ENCODE measurements at places on chromosomes 7 and 10.

GRCh38 chr10:131806646-131807317, 94.0 kb upstream of the PPP2R2D start:
- no peak for DNase-seq

DNA sequence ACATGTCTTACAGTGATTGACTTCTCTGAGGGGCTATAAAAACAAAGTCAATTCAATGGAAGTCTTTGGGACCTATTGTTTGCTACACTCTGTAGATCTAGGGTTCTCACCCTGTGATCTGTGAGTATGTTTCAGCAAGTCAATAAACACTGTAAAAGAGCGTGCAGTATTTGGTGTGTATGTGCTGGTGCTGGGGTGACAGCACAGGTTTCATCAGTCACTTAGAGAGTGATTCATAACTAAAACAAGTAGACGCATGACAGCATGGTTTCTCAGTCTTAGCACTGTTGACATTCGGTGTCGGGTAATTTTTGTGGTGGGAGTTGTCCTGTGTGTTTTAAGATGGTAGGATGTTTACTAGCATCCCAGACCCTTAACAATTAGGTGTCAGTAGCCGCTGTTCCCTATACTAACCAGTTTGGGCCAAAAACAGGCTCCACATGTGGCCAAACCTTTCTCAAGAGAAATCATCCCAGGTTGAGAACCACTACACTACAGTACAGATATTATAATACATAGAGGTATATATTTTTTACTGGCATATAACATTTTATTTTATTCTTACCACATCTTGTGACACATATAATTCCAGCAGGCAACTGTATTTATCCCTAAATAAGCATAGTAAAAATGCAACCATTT, 411.8 kb downstream of the ARL4A start:
- DNase-seq: no peak

DNA sequence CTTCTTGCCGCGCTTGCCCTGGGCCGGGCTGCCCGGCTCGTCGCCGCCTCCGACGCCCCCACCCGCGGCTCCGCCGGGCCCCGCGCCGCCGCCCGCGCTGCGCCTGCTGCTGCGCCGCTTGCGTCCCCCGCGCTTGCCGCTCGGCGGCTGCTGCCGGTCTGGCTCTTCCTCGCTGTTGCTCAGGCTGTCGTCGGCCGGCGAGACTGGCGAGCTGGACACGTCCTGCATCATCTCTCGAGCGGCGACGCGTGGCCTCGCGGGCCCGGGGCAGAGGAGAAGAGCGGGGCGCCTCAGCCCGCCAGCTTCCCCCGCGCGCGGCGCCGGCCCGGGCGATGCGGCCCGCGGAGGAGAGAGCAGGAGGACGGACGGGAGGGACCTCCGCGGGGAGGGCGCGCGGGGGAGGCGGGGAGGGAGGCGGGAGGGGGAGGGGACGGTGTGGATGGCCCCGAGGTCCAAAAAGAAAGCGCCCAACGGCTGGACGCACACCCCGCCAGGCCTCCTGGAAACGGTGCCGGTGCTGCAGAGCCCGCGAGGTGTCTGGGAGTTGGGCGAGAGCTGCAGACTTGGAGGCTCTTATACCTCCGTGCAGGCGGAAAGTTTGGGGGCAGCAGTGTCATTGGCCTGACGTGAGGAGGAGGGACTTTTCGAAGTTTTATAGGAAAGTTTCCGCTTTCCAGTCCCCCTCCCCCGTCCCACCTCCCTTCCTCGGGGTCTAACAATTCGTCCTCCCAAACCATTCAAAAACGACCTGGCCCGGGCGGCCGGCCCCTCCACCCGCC, at the start of gene TWIST1:
Gene TWIST1 (minus strand): TSS at position 546 of the 779 bp plus-strand sequence. CDS start 315 bp downstream, at position 231.
- no peak for DNase-seq

DNA sequence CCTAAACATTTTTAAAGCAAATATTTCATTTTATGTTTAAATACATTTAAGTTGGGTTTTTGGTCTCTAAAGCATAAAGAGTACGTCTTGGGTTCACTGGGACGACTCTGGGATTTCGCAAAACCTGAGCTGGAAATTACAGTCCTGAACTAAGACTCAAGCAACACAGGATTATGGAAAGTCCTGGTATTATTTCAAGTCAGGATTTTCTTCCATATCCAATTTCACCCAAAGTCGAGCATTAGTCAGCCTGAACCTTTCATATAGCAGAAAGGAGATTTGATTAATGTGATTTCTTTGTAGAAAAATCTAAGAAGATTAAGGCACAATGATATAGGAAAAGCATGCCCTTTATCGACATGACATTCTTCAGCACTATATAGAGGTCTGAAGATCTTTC, 100.0 kb downstream of the MTERF1 start:
- no peak for DNase-seq

GRCh38 chr7:27143950-27144780, 684 bp upstream of the HOXA5 start:
- no peak for DNase-seq

- DNase-seq: no peak
These were observed 18.4 kb upstream of the KLF6 start for GRCh38 chr10:3803295-3803926.

- no peak for DNase-seq
These were observed 29.1 kb downstream of the TMEM130 start for GRCh38 chr7:98840722-98841121.

DNA sequence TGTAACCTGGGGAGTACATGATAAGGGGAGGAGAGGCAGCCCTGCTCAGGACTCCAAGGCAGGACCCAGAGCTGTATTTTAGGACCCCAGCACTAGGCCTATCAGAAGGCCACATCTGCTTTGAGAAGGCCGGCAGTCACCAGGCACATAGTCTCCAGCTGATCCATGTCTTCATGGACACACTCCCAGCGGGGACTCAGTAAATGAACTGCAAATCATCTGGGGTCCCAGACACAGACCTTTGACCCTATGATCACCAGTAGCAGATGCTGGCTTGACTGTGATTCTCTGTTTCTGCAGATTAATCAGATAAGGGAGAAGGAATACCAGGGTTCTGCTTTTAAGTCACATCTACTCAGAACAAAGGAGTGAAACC, 341.4 kb upstream of the PODXL start:
- DNase-seq: no peak

DNA sequence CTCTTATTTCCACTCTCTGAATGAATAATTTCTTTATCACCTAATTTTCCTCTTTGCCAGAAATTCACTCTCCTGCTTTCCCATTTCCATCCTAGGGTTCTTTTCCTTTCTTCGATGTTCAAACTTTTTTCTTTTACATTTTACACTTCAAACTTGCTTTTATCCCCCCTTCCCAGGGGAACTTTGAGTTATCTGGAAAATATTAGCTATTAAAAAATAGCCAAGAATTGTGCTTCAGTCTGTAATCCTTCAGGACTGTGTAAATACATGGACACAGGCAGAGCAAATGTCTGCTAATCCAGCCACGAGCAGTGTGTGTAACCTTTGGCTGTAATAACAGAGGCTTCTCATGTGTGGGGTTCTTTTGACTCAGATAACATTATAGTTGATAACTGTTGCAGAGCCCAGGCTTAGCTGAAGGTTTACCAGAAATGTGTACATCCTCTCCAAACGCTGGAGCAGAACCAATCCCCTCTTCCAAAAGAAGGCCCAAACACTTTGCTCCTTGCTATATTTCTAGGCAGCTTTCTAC, 4.6 kb downstream of the ASB4 start:
- DNase-seq: no peak

DNA sequence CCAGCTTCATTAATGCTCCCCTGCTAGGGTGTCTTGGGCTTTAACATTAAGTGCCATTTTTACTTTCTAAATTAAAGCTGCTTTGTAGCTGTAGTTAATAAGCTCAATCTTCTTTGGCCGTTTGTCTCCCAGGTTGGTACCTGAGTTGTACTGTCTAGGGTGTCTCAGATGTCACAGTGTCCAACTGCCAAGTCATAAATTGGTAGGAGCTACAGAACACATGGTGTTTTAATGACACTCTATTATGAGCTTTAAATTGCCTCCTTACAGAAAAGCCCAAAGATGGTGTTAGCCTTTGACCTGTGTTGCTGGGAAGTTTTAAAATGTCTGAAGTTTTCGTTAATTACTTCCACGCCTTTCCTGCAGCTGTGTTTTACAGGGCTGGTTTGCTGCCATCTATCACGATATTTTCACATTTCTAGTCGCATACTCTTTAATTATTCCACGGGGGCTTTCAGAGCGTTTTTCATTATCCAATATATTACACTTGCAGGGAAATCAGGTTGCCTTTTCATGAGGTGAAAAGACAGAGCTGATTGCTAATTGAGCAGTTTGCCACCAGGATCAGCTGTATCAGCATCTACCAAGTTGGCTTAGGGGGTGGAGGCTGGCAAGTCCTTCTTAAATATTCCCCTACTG, 247.8 kb upstream of the PLPP4 start:
- DNase-seq: no peak

DNA sequence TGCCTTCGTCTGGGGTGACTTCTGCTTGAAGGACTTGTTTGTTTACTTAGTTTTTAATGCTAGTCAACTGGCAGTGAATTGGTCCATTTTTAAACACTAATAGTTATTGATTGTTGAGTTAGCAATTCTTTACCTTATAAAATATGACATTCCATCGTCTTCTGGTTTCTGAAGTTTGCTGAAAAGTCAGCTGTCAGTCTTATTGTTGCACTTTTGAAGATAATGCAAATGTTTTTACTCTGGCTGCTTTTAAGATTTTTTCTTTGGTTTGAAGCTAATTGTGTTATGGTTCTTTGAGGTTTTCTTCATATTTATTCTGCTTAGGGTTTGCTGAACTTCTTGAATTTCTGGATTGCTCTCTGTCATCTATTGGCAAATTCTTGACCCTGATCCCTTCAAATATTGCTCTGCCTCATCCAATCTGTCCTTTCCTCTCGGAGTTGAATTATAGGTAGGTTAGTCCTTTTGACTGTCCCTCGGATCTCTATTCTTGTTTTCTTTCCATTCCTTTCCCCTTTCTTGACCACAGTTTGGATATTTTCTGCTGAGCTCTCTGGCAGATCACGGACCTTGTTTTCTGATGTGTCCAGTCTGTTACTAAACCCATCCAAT, 24.2 kb downstream of the MGMT start:
- DNase-seq: no peak

GRCh38 chr10:11609052-11609451, 2.4 kb downstream of the USP6NL start:
- no peak for DNase-seq
